KBM-7 (cell line): ENCODE measurements at places on chromosomes 2 and 18.

- DNase-seq, result no peak
Measured at GRCh38 chr2:207162316-207162715, 3.4 kb downstream of the KLF7 start.

GRCh38 chr2:104816143-104816542, 37.8 kb upstream of the POU3F3 start:
- DNase-seq, result no peak

DNA sequence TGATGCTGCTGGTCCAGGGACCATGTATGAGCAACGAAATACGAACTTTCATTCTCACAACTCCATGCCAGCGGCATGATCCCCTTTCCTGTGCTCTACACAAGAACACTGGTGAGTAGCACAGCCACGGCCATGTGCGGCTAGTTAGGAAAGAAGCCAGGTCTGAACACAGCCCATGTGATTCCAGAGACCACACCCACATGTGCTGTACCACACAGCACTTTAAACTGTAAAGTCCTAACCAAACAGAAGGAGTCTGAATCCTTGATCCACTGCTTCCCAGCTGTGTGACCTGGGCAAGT, 33.0 kb upstream of the ACAA2 start:
- no peak for DNase-seq

DNA sequence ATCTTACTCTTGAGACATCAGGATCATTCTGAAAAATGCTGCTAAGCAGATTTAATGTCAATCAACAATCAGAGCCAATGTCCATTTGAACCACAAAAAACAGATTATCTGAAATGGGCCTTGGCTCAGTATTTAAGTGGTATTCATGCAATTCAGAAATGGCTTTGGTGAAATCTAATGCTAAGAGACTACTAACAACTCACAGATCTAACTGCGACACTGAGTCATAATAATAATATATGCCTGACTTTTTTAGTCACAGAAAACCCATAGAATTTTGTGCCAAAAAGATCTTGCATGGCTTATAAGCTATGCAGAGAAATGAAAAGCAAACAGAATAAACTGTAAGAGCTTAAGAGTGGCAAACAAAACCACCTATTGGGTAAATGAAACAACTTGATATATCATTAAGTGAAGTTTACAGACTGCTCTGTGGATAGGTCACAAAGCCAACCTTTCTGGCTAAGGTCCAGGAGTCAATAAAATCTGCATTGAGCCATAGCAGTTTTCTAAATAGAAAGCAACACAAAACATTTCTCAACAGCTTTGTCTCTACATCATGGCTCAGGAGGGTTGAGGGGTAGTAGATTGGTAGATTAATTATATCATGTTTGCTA, 234.3 kb downstream of the LRATD1 start:
- DNase-seq, result no peak

- DNase-seq, result no peak
Measured at GRCh38 chr2:104790901-104791495, 62.9 kb upstream of the POU3F3 start.

DNA sequence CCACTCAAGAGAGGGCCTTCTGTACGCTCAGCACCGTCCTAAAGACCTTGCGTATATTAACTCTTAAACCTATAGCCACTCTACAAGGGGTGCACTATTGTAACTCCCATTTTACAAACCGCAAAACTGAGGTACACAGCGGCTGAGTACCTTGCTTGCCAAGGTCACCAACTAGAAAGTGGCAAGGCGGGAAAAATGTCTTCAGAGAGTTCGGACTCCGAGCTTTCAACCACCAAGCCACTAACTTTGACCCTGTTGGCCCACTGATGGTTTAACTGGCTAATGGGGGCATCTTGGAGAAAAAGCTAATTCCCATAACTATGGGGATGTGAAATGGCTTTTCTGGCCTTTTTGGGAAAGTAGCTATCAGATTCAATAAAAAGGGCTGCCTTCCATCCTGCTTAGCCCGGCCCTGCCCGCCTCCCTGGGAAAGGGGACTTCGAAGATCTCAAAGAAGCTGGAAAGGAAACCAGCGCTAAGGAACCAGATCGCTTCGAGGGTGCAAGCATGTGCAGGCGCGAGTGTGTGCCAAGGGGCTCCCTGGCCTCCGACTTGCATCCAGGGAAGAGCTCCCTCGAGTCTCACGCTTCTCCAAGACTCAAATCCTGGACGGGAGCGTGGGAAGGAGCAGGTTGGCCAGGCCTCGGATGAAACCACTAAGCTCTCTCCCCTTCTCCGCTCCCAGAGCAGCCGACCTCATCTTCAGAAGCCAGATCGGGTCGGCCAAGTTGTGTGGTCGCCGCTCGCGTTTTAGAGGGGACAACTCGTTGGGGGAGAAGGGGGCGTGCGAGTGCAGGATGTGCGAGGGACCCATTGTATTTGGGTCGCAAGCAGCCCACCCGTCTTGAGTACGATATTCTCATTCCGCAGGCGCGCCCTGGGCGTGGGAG, 2.2 kb upstream of the SP5 start:
- DNase-seq, result no peak

GRCh38 chr2:26534098-26534864, 56.4 kb upstream of the OTOF start:
- DNase-seq, result no peak

- DNase-seq, result peak; percentile 65
Measured at GRCh38 chr2:219171231-219171651, 1.4 kb upstream of the SLC23A3 start.

GRCh38 chr18:46859855-46860254, 57.5 kb downstream of the PIAS2 start:
- no peak for DNase-seq

DNA sequence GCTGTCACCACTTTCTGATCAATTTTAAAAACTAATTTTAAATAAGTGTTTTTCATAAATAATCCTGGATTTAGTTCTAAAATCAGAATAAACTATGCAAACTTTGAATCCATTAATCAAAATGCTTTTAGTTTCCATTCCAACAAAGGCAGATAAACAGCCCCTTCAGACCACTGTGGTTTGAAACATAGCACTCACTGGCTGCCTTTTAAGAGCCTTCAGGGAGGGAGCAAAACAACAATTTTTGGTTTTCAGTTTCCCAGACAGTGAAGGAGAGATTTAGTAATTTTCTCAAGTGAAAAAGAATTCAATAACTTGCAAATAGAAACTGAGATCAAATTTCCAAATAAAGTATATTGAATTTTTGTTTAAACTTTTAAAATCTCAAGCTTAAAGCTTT, 46.1 kb downstream of the CDK15 start:
- no peak for DNase-seq

DNA sequence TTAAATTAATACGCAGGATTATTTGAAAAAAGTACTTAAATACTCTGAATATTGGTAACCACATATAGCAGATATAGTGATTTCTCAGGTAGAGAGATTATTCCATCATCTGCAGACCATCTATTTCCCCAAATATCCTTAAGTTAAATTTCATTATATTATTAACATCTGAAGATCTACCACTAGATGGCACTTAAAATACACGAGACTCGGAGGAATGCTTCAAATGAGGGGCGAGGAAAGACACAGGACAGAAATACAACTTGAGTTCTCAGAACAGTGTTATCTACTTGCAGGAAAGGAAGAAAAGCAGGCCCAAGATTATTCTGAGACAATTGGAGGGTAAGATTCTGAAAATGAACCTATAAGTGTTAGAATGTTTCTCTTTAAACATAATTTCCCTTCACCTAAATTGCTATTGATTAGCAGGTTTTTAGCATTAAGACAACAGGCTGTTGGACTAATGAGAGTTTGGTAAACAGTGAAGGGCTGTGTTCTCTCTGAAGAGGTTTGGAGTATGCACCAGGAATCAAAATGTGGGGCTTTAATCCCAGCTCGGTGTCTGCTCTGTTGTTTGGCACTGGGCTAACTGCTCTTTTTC, 76.9 kb upstream of the GCFC2 start:
- DNase-seq, result peak; percentile 44

DNA sequence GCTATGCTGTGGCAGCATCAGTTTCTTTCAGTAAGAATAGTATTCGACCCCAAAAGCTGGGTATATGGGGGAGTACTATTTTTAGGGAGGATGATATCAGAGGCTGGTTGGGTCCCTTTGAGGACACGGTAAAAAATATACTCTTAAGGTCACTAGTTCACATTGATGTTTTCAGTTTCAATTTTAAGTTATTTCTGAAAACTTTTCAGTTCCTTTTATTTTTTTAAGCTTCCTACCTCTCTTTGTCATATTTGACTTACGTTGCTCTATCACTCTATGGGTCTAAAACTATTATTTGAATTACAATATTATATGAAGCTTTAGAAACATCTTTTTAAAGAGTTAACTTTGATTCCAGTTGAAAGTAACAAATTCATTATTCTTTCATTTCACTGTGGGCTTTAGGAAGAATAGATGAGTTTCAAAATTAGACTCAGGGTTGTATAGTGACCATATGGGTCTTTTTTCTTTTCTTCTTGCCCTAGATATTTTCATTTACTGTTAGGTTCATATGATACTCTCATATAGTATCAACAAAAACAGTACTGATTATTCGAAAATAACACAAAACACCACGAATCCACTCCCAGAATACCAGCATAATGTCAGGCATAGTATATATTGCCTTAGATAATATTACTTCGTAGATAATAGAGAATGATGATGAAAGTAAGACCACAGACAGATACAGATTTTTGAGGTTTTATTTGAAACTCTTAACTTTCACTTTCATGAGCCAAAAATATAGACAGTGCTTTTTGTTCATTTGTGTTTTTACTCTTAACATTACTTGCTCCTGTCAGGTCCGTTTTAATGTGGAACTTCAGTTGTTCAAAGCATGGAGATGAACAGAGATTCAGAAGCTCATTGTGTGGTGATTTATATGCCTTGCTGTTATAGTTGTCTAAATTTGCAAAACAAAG, 9.8 kb downstream of the RMDN2 start:
- DNase-seq, result no peak

- no peak for DNase-seq
Measured at GRCh38 chr2:11938196-11938595, 191.8 kb downstream of the LPIN1 start.

GRCh38 chr18:54734059-54734458, 94.2 kb upstream of the RAB27B start:
- no peak for DNase-seq

DNA sequence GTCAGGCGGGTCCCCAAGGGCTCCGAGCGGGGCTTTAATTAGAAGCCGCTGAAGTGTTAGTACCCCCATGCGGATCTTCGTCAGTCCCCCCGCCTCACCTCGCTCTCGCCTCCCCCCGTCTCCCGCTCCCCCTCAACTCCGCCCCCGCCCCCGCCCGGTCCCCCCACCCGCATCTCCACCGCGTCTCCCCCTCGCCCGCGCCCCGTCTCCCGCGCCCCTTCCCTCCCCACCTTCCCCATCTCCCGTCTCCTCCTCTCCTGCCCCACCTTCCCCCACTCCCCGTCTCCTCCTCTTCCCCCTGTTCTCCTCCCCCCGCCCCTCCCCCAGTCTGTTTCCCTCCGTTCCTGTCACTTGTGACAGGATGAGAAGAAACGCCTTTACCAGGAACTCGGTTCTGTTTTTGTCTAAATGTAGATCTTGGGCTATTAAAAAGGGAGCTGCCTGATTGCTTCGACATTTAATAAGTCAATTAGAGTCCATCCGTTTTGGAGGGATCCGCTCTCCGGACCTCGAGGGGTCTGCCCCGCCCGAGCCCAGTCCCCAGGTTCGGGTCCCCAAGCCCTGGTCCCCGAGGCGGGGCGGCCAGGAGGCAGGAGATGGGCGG, 969 bp upstream of the ALKAL2 start:
- no peak for DNase-seq

DNA sequence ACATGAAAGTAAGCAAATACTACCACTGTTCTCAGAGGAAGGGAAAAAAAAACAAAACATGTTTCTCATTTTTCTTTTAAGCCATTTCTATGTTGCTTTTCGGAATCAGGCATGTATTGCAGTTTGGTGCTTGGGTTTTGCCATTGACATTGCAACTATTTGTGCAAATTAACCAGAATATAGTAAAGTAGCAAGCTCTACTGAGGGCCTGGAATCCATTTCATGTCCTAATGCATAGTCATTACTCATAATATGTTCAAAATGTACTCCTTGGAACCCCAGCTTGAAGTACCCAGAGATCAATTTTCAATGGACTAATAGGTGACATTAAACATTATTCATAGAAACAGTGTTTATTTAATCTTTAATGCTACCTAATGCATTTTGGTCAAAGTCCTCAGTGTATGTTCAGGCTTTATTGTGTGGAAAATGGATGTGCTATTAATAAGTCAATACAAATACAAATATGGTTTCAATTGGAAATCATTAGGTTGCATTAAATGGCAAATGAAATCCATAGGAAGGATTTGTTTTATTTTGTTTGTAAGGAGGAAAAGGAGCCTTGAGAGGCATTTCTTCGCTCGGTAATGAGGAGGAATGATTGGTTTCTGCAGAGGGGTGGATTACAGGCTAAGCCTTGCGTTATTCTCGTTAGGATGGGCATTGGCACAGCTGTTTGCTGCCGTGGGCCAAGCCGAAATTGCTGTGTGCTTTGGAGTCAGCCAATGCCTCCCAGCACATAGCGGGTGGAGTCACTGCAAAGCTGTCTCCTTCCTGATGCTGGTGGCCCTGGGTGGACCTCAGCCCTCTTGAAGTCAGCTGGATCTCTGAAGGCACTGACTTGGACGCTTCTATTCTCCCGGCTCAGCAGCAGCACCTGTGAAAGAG, 56.4 kb downstream of the MYCN start:
- no peak for DNase-seq

GRCh38 chr2:98749066-98749450, 18.1 kb upstream of the MGAT4A start:
- peak; percentile 84 for DNase-seq

GRCh38 chr2:80700961-80701360, 396.4 kb upstream of the LRRTM1 start:
- no peak for DNase-seq

GRCh38 chr18:75156831-75157230, 52.1 kb downstream of the PTGR3 start:
- no peak for DNase-seq

- DNase-seq, result no peak
Measured at GRCh38 chr2:148981781-148982180, 56.7 kb upstream of the LYPD6B start.

DNA sequence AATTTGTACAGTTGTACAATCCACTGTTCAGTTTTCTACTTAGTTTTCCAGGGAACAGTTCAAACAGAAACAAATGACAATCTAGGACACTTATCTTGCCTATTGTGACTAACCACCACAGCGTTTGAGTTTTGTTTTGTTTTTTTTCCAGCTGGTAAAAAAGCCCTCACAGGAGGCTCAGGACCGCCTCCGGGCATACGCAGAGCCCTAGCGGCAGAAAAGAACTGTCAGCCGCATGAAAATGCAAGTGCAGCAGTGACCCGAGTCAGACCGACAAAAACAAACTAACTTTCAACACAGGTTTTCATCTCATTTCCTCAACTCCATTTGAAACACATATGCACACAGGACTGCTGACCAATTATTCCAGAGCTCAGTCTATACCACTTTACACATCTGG, 68.6 kb downstream of the STEAP3 start:
- DNase-seq, result no peak

DNA sequence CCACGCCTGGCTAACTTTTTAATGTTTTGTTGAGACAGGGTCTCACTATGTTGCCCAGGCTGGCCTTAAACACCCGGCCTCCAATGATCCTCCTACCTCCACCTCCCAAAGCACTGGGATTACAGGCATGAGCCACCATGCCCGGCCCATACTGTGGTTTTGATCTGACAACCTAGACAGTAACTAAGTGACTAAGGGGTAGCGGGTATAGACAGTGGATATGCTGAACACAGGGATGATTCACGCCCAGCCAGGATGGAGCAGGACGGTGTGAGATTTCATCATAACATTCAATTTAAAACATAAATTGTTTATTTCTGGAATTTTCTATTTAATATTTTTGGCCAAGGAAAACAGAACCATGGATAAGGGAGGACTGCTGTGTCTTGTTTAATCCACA, 36.0 kb upstream of the YPEL5 start:
- no peak for DNase-seq
